ENCODE measurements at places on chromosomes 7 and 10.

- no peak for DNase-seq
Measured at GRCh38 chr10:69362471-69362954, 54.2 kb downstream of the TACR2 start.

GRCh38 chr10:130193493-130194193 is 57.5 kb downstream of the GLRX3 start:
- no peak for DNase-seq

DNA sequence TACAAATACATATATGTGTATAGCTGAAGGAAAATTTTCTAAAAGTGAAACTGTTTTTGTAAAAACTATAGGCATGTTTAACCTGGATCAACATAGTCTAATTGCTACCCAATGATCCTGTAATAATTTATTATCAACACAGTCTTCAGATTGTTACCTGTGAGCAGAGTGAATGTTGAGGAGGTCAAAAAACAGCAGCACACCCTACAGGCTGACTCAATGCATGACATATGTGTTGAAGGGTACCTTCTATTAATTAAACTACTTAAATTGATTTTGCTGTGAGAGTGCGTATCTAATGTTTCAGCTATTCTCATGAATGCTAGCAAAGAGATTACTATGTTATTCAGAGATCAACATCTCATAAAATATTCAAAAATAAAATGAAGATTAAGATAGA is 411.4 kb downstream of the TNS3 start:
- DNase-seq = no peak

DNA sequence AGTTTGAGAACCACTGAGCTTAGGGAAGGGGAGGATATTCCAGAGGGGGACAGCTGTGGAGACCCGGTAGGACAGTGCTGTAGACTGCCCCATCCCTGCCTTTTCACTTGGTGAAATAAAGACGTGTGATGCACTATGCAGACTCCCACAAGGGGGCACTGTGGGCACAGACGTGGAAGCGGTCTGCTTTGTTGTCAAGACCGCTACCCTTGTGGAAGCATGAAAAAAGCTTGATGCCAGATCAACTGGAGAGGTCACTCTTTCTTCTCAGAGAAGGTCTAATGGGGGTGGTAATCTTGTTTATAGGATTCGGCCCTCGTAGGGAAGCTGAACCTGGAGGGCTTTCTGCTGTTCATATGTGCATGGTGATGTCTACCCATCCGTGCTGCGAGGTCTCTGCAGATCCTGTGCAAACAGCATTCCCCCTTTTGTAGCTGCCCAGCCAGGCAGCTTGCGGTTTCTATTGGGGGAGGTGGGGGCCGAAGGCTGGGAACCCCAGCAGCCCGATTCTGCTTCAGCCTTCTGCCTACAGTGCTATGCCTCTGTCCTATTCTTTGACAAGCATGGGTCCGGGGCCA is 13.7 kb downstream of the RPS24 start:
- DNase-seq = peak; percentile 71

GRCh38 chr10:1401071-1401965 is 336.0 kb downstream of the ADARB2 start:
- no peak for DNase-seq

GRCh38 chr10:61890430-61890829 is 11.1 kb upstream of the ARID5B start:
- no peak for DNase-seq

- no peak for DNase-seq
Measured at GRCh38 chr10:102814873-102815661, 22.1 kb downstream of the CYP17A1 start.

Data from CD4-positive, alpha-beta T cell treated with Interferon alpha-2 for 1 hour (primary cell).